Gastroesophageal sphincter (tissue), 4 donors: ENCODE measurements at places on chromosomes 6 and 20.

DNA sequence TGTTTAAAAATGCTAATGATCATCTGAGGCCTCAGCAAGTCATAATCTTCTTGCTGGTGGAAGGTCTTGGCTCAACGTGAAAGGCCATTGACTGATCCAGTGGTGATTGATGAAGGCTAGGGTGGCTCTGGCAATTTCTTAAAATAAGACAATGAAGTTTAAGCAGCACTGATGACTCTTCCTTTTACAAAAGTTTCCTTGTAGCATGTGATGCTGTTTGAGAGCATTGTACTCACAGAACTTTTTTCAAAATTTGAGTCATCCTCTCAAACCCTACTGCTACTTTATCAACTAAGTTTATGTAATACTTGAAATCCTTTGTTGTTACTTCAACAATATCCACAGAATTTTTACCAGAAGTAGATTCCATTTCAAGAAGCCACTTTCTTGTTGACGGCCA lies 382.3 kb downstream of the ESR1 start:
- ATAC-seq = no peak

DNA sequence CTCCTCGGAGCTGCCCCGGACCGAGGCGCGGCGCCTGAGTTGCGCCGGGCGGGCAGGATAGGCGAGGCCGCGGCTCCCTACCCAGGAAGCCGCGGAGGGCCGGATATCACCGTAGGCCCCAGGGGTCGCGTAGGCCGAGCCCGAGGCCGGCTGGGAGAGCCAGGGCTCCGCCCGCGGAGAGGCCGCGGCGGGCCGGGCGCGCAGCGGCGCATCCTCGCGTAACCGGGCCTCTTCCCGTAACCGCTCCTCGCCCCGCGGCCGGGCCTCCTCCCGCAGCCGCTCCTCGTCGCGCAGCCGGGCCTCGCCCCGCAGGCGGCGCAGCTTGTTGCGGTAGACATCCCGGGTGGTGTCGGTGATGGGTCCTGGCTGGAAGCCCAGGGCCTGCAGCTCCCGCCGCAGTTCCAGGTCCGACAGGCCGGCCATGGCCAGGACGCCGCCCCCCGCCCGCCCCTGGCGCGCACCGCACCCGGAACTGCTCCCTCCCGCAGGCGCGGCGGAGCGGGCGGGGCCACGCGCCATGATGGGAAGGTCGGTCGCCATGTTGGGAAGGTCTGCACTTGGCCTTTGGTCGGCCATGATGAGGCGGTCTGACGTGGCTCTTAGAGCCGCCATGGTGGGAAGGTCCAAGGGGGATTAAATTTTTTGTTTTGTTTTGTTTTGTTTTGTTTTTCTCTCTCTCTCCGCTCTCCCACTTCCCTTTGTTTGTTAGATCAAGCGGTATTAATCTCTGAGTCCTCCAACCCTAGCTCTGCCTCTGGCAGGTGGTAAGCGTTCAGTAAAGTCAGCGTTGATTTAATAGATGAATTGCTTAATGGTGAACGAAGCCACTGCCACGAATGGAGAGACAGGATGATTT lies at the start of gene LEMD2:
Gene LEMD2 (minus strand): TSS at position 437 of the 856 bp plus-strand sequence. CDS start 14 bp downstream, at position 423.
- peak; percentile 96 for ATAC-seq

- peak; percentile 78 for ATAC-seq
Measured at GRCh38 chr6:25014791-25015560, 79.2 kb upstream of the RIPOR2 start.

DNA sequence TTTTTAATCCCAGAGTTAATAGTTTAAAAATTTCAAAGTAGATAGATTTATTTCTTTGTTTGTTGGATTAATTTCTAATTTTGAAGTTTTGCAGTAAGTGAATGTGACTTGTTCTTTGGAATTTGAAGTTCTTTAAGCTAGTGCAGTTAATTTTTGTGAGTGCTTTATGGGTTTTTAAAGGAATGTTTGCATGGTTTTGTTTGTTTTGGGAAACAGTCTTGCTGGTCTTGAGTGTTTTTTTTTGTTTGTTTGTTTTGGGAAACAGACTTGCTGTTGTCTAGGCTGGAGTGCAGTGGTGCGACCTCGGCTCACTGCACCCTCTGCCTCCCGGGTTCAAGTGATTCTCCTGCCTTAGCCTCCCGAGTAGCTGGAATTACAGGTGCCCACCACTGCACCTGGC lies 9.5 kb downstream of the PANK2 start:
- no peak for ATAC-seq

GRCh38 chr20:19661717-19662636 lies 96.1 kb upstream of the RIN2 start:
- ATAC-seq = peak; percentile 63

DNA sequence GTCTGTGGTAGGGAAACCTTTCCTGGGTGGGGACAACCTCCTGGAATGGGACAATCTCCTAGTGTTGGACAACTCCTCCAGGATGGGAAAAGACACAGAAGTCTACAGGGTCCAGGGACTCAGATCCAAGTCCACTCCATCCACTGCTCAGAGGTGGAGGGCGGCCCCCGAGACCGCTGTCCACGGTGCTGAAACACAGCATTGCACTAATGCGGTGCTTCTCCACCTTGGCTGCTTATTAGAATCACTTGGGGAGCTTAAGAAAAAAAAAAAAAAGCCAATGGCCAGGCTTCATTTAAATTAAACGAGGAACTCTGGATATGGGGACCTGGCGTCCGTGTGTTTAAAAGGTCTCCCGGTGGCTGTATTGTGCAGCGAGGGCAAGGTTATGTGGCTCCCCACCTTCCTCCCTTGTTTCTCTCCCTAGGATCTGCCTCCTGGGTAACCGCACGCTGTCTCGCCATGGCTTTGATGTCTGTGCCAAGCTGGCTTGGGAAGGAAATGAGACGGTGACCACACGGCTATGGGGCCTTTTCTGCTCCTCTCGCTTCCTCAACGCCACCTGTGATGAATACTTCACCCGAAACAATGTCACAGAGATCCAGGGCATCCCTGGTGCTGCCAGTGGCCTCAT lies 12.0 kb downstream of the SLC12A5 start:
- no peak for ATAC-seq

DNA sequence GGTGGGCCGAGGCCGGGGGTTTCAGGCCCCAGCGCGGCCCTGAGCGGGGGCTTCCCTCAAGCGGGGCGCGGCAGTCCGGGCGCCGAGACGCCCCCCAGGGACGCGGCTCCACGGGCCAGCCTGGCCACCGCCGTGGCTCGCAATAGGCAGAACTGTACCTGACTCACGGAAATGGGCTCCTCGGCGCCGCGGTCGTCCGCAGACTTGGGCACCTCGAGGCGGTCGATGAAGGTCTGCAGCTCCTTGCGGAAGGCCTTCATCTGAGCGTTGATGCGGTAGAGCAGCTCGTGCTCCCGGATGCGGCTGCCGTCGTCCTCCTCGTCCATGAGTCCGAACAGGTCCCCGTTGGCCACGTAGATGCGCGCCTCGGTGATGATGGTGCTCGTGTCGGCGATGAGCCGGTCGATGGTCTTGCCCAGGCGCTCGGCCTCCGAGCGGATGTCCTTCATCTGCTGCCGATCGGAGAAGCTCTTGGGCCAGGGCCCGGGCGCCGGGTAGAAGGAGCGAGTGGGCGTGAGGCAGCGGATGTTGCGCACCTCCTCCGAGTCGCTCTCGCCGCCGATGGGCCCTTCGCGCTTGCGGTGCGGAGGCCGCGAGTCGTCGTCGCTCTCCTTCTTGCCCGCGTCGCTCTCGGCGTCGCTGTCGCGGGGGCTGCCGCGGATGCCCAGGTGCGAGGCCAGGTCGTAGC lies 16.1 kb upstream of the KIAA0408 start:
- no peak for ATAC-seq

GRCh38 chr20:35319871-35320197 lies 27.6 kb upstream of the FAM83C start:
- ATAC-seq = no peak

GRCh38 chr6:167141667-167142432 lies 15.9 kb downstream of the GPR31 start:
- peak; percentile 71 for ATAC-seq

- ATAC-seq = no peak
Measured at GRCh38 chr20:44429419-44430269, 46.0 kb upstream of the TTPAL start.

GRCh38 chr6:106517706-106518105 lies 111.6 kb downstream of the RTN4IP1 start:
- ATAC-seq = no peak

DNA sequence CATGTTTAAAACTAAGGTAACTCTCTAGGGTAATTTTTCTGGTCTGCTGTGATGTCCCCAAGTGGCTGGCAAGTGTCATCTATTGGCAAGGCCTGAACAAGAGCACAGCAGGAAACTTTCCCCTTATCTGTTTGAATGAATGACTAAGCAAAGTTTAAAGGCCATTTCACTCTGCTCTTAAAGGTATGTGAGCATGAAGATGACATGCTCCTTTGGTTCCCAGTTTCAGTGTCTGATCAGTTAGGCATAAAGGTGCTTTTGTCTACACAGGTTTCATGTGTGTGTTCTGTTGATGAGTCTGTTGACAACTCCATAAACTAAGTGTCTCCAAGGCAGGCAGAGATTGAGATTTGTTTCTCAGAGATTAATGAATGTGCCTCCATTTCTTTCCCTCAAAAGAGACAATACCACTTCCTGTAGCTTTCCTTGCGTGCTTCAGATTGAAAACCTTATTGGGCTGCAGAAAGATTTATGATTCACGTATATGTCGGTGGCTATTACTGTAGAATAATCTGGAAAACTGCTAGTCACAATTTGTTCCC lies 83.9 kb downstream of the MAP3K7 start:
- no peak for ATAC-seq

GRCh38 chr6:140050101-140050995 lies 675.9 kb upstream of the CITED2 start:
- ATAC-seq = no peak

DNA sequence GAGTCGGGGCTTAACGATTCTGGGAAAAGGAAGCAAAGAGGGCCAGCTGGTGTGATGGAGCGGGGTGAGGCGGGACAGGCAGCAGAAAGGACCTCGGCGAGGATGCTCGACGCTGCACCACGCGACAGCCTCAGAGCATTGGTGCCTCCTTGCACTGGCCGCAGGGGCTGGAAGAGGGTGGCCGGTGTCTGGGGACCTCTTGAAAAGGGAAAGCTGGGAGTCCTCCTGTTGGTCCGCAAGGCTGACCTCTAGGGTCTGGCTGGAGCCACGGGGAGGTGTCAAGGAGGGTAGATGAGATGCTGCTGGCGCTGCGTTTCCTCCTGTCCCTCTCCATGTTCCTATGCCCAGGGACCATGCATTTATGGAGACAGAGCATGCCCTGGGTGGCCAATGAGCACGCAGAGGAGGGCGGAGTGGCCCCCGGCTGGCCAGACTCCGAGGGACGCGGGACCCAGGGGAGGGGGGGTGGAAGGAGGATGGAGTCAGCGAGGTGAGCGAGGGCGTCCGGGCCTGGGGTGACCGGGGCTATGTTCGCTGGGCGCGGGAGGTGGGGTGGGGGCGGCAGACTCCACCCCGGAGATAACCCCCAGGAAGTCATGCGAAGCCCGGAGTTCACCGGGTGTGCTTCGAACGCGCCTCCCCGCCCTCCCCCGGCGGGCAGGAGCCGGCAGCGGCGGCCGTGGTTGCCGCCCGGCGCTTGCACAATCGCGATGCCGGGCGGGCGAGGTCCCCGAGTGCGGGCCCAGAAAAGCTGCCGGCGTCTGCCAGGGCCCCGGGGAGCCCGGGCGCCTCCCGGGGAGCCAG lies at the start of gene CYP24A1:
Gene CYP24A1 (minus strand): TSS at position 334 of the 804 bp plus-strand sequence. CDS start 407 bp downstream, outside the sequence.
- no peak for ATAC-seq

DNA sequence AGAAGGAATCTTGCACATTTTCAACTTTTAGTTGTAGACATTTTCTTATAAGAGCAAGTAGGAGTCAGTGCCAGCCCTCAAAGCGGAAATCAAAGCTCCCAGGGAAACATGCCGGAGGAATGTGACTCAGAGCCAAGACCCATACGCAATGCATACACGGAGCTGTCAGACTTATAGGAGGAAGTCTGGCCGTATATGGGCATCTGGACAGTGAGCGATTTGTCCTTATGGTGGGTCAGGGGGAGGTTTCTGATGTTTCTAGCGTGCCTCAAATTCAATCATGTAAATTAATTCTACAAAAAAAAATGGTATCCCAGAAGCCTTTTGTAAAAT lies 3.6 kb upstream of the CCN2 start:
- ATAC-seq = peak; percentile 15

DNA sequence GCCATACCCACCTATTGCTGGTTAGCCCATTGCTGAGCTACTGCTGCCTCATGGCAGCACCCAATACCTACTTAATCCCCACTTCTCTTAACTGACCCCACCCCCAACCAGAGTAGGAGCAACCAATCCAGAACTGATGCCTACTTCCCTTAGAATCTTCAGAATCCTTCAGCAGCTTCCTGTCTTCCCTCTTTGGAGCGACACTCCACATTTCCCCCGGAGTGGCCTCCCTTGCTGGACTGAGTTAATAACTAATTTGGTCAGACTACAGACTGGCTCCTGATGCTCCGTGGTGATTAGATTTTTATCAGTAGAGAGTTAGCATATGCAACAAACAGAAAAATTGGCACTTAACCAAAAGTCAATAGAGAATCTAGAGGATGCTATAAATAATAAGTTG lies 51.2 kb upstream of the UBR2 start:
- no peak for ATAC-seq

DNA sequence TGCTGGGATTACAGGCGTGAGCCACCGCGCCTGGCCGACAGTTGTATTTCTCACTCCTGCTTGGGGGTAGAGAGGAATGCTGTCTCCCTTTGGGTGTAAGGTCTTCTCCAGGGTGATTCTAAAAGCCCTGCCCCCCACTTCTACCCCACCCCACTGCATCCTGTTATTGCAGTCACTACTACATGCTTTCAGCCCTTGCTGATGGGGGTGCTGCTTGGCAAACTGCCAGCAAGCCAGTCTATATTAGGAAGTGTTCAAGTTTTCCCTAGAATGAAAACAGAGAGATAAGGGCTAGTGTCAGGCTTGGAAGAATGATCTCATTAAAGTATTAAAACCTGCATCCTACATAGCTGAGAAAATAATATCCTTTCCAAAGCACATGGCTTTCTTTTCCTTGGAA lies 31.3 kb downstream of the TTI1 start:
- ATAC-seq = no peak

- no peak for ATAC-seq
Measured at GRCh38 chr20:55928266-55928665, 77.1 kb downstream of the CBLN4 start.

- ATAC-seq = no peak
Measured at GRCh38 chr20:48012401-48012974, 227.2 kb upstream of the SULF2 start.

GRCh38 chr6:105793130-105793529 lies 293.0 kb upstream of the PRDM1 start:
- ATAC-seq = no peak

GRCh38 chr6:9799582-9799981 lies 615.3 kb downstream of the TFAP2A start:
- ATAC-seq = no peak

GRCh38 chr6:82959385-82959941 lies 106.2 kb downstream of the UBE3D start:
- no peak for ATAC-seq

- ATAC-seq = no peak
Measured at GRCh38 chr20:11726026-11726425, 191.7 kb upstream of the BTBD3 start.

DNA sequence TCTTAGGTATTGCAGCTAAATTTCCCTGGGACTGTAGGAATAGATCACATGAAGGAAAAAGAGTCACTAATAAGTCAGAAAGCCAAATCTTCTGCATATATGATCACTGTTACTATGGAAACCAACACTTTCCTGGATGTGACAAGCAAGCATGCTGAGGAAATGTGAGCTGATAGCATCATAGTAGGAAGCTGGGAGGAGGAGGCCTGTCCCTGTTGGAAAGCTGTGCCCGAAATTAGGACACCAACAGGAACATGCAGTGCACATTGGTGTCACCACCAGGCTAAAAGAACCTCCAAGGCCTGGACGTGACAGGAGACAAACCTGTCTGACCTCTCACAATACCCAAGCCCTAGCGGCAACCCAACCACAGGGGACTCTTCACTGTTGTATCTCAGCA lies 181.9 kb upstream of the PCSK2 start:
- ATAC-seq = no peak

- ATAC-seq = peak; percentile 42
Measured at GRCh38 chr6:35719830-35720733, 16.8 kb upstream of the ARMC12 start.
